ENCODE measurements at places on chromosomes 4 and X.

GRCh38 chr4:23166407-23166806 lies 473.7 kb downstream of the GBA3 start:
- DNase-seq = no peak

DNA sequence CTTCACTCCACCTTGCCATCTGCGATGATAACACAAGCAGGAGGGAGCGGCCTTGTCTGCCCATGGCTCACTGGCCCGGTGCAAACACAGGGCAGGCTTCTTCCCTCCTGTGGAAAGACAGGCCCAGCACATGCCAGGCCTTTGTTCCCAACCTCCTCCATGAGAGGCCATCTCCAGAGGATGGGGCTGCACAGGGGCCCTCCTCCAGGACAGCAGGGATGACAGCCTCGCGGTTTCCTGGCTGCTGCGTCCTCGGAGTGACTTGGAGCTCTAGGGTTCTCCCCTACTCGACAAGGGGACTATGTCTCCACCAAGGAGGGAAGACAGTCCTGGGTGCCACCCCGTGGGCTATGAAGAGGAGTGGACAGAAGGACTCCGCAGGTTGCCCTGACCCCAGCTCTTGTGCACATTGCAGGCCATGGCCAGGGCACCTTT lies 21.8 kb downstream of the RNF212 start:
- no peak for DNase-seq

GRCh38 chr4:147492306-147492705 lies 11.4 kb downstream of the EDNRA start:
- no peak for DNase-seq

GRCh38 chr4:45199736-45200135 lies 473.4 kb upstream of the GNPDA2 start:
- no peak for DNase-seq

DNA sequence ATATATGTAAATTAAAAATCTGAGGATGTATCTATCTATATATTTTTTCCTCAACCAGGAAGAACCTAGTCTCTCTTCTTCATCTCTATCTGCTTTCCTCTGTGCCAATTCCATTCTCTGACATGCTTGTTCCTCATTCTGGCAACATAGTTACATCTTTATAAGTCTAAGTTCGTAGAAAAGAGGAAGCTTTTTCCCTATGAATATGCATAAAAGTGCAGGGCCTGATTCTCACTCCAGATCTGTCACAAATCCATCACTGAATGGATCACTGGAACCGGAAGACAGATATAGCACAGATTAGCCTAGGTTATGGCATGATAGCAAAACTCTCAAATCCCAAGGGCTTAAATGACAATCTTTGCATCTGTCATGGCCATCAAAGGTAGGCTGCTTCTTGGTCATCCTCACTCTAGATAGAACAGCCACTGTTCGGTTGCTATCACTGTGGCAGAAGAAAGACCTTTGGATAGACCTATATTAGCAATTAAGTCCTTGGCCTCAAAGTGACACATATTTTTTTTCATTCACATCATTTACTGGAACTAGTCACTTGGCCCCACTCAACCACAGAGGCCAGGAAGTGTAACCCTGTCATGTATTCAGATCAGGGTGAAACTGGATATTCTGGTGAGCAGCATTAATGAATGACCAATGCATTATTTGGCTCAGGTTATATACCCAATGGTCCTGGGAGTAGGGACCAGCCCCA lies 22.2 kb downstream of the DTHD1 start:
- no peak for DNase-seq

DNA sequence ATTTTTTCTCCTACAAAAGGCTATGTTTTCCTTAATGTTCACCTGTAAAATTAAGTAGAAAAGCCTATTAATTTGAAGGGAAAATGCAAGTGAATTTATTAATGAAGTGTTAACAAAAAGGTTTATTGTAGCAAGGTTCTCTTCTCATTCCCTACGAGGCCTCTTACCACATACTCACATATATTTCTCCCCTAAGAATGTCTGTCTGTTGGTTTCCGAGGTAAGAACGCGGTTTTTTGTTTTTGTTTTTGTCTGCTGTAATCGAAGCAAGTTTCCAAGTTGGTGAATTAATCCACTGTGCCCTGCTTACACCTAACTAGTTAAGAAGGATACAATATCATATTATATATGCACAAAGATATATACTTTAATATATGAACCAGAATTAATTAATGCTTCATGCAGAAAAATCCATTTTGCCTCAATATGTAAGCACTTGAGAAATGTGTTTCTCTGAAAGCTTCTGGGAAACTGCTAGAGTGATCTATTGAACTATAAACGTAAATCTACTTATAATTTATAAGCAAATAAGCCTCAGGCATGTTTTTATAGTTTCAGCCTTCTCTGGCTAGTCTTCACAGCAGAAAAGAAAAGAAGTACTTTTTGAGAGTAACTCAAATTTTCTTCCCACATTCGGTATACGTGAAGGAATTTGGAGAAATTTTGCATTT lies 120.8 kb downstream of the EGF start:
- DNase-seq = no peak

GRCh38 chr4:101037249-101037648 lies 310.1 kb downstream of the PPP3CA start:
- no peak for DNase-seq

DNA sequence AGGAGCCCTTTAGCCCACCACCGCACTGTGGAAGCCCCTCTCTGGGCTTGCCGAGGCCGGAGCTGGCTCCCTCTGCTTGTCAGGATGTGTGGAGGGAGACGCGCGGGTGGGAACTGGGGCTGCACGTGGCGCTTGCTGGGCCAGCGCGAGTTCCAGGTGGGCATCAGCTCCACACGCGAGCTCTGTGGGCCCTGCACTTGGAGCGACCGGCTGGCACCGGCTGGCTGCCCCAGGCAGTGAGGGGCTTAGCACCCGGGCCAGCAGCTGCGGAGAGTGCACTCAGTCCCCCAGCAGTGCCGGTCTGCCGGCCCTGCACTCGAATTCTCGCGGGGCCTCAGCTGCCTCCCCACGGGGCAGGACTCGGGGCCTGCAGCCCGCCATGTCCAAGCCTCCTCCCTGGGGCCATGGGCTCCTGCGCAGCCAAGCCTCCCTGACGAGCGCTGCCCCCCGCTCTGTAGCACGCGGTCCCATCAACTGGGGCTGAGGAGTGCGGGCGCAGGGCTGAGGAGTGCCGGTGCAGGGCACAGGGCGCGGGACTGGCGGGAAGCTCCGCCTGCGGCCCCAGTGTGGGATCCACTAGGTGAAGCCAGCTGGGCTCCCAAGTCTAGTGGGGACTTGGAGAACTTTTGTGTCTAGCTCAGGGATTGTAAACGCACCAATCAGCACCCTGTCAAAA lies 93.6 kb downstream of the DTHD1 start:
- DNase-seq = no peak

GRCh38 chr4:31660916-31661315 lies 940.7 kb downstream of the PCDH7 start:
- DNase-seq = no peak

- DNase-seq = no peak
These were observed 5.7 kb upstream of the TMEM192 start for GRCh38 chr4:165118256-165118909.

DNA sequence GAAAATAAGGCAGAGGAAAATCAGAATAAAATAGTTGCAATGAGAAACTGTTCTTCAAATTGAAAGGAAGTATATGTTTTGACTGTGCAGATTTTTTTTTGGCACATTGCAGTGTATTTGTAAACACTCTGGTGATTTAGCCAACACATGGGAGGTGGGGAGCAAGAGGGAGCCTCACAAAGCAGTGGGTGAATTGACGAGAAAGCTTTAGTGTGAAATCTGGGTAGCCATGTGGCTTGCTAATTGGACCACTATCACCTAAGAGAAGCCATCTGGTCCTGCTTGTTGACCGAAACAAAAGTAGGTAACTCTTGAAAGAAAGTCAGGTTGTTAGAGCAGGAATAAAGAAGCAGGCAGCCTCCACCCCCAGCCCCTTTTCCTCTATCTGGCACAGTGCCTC lies 10.4 kb downstream of the CLCN5 start:
- no peak for DNase-seq
